ENCODE measurements at places on chromosomes 13 and 19. TPM values are rescaled to one million over a fixed set of nuclear protein-coding genes. Genes with fewer than 3 reads are reported as not detected.

DNA sequence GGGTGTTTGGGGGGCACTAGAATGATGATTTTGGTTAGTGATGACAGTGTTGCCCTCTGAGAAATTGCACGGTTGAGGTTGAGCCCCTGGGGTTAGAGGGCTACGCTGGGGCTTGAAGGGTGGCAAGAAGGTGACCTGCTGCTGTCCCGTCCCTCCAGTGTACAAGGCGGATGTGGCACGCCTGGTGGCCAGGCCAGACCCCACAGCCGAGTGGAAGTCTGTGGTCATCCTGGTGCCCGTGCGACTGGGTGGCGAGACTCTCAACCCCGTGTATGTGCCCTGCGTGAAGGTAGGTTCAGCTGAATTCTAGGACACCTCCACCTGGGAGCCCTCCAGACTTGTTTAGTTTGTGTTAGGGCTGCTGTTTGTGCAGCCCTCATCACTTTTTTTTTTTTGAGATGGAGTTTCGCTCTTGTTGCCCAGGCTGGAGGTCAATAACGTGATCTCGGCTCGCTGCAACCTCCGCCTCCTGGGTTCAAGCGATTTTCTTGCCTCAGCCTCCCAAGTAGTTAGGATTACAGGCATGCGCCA, 5.1 kb downstream of the ATG4D start:
- DNase-seq, result no peak
- peaks cover 43% of the 10 kb centered on the region for H3K36me3 ChIP-seq
- peaks cover 29% of the 10 kb centered on the region for H3K4me1 ChIP-seq
- no peaks in the 10 kb centered on the region for H3K27me3 ChIP-seq
- no peak overlapping the region for H3K27ac ChIP-seq
- no peak overlapping the region for H3K4me3 ChIP-seq

- H3K27ac ChIP-seq, result no peak overlapping the region
- DNase-seq, result no peak
- H3K27me3 ChIP-seq, result no peaks in the 10 kb centered on the region
- H3K4me3 ChIP-seq, result no peak overlapping the region
- no peaks in the 10 kb centered on the region for H3K4me1 ChIP-seq
- H3K36me3 ChIP-seq, result no peaks in the 10 kb centered on the region
Measured at GRCh38 chr13:93922063-93922855, 557.2 kb downstream of the DCT start.

GRCh38 chr13:20197361-20197834, 4.7 kb upstream of the GJB2 start:
- no peaks in the 10 kb centered on the region for H3K36me3 ChIP-seq
- H3K4me1 ChIP-seq, result peaks cover 25% of the 10 kb centered on the region
- peak; percentile 71 for DNase-seq
- peaks cover 49% of the 10 kb centered on the region for H3K27me3 ChIP-seq
- no peak overlapping the region for H3K4me3 ChIP-seq

GRCh38 chr19:18894254-18895037, 1.5 kb downstream of the CERS1 start:
- H3K36me3 ChIP-seq, result peaks cover 5% of the 10 kb centered on the region
- no peak overlapping the region for H3K27ac ChIP-seq
- no peak for DNase-seq

- DNase-seq, result peak; percentile 69
- H3K36me3 ChIP-seq, result no peaks in the 10 kb centered on the region
- peak overlapping the region; percentile 71 for H3K4me3 ChIP-seq
- H3K27me3 ChIP-seq, result no peaks in the 10 kb centered on the region
Measured at GRCh38 chr13:74288361-74288911, 154.2 kb upstream of the KLF12 start.

DNA sequence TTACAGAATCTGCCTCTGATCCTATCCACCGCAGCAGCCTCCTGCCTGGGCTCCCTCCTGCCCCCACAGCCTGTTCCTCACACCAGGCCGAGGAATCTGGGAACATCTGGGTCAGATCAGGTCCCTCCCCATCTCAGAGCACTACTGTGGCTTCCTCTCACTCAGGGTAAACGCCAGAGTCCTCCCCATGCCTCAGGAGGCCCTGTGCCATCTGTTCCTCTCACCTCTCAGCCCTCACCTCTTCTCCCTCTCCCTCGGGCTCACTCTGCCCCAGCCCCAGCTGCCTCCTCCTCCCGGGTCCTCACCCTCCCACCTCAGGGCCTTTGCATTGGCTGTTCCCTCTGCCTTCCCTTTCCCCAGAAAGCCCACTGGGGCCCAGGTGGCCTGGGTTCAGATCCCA, 18.2 kb downstream of the FCGBP start:
- no peak for DNase-seq
- no peak overlapping the region for H3K4me3 ChIP-seq
- peak overlapping the region; percentile 43 for H3K27ac ChIP-seq

DNA sequence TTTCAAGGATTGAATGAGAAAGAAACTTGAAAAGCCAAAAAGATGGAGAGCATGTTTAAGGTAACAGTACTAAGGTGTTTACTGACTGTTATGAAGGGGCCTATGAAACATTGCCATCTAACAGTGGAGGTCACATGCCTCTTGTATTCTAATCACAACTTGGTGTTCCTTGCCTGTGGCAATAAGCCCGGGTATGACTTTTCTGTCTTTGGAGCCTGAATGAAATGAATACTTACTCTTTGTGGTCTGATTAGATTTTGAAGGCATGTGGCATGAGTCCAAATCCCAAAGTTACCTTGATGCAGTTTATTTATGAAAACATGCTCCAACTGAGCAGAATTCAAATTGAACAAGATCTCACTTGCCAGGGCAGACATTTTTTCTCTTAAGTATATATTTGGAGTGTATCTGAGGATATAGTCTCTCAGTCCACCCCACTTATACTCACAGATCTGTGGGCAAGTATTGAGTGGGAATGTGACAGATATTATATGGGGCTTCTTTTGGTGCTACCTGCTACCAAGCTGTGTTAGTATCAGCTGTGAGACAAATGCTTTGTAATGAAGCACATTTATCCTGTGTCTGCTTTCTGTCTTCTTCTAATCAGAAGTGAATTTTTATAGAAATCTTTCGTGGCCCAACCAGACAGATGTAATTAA, 67.5 kb downstream of the B3GLCT start:
- peaks cover 8% of the 10 kb centered on the region for H3K36me3 ChIP-seq
- H3K4me1 ChIP-seq, result no peaks in the 10 kb centered on the region
- no peak for DNase-seq
- no peaks in the 10 kb centered on the region for H3K27me3 ChIP-seq
- no peak overlapping the region for H3K4me3 ChIP-seq
- no peak overlapping the region for H3K27ac ChIP-seq

DNA sequence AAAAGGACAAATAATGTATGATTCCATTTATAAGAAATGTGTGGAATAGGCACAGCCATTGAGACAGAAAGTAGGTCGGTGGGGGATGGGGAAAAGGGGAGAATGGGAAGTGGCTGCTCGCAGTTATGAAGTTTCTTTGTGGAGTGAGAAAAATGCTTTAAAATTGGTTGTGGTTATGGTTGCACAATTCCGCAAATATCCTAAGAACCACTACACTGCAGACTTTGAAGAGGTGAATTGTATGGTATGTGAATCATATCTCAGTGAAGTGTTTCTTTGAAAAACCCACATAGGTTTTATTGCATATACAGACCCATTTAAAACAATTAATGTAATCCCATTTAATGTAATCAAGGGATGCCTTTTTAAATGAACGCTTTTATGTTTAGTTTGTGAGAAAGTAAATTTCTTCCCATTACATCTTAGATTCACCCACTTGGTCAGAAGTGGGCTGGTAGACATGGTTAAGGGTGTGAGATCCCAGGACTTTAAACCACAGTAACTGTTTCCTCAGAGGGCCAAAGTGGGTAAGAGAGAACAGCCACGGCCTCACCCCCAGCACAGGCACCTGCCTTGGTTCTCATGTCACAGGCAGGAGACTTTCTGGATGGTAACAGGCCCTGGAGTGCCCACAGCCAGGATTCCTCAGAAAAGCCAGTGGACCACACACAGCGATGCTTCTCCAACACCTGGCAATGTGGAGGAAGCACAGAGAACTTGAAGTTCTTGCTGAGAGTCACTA, 119.3 kb upstream of the GJB6 start:
- no peak overlapping the region for H3K27ac ChIP-seq
- DNase-seq, result no peak
- no peaks in the 10 kb centered on the region for H3K36me3 ChIP-seq

DNA sequence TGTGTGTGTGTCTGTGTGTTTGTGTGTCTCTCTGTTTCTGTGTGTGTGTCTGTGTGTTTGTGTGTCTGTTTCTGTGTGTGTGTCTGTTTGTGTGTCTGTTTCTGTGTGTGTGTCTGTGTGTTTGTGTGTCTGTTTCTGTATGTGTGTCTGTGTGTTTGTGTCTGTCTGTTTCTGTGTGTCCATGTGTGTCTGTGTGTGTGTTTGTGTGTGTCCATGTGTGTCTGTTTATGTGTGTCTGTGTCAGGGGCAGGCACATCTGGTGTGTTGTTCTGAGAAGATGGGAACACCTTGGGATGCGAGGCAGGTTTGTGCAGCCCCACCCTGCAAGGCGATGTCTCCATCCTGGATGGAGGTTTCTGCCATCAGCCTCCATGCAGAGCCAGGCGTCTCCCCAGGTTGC, 275.8 kb upstream of the SOX1 start:
- H3K27ac ChIP-seq, result no peak overlapping the region
- no peak overlapping the region for H3K4me3 ChIP-seq
- no peaks in the 10 kb centered on the region for H3K27me3 ChIP-seq
- no peaks in the 10 kb centered on the region for H3K4me1 ChIP-seq
- no peaks in the 10 kb centered on the region for H3K36me3 ChIP-seq

DNA sequence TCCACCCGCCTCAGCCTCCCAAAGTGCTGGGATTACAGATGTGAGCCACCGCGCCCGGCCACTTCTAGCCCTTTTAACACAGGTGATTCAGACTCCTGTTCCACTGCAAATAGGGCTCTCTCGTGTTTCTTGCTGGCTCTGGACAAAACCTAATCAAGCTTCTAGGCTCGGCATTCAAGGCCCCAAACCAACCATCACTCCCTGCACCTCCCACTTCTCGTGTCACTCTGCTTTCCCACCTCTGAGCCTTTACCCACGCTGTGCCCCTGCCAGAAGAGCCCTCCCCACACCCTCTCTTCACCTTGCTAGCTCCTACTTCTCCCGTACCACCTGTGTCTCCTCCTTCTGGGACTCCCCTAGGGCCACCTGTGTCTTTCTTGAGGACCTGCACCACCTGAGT, 19.8 kb downstream of the KANK2 start:
- peaks cover 3% of the 10 kb centered on the region for H3K4me1 ChIP-seq
- peaks cover 3% of the 10 kb centered on the region for H3K27me3 ChIP-seq

DNA sequence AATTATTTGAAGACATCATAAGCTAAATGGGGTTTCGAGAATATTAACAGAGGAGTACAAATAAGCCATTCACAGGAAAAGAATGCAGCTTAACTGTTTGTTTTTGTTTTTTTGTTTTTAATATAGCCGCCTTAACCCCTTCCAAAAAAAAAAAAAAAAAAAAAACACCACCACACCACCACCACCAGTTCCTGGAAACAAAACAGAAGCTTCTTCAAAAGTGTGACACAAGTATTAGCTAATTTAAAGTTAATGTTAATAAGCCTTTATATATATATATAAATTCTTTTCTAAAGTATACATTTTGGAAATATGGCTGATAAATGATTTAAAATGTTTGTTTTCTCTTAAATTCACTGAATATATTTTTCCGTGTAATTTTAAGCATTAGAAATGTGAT, 1.4 kb downstream of the RAP2A start:
- peaks cover 32% of the 10 kb centered on the region for H3K4me1 ChIP-seq
- no peaks in the 10 kb centered on the region for H3K27me3 ChIP-seq
- H3K4me3 ChIP-seq, result peak overlapping the region; percentile 94
- peak overlapping the region; percentile 91 for H3K27ac ChIP-seq
- peak; percentile 7 for DNase-seq

DNA sequence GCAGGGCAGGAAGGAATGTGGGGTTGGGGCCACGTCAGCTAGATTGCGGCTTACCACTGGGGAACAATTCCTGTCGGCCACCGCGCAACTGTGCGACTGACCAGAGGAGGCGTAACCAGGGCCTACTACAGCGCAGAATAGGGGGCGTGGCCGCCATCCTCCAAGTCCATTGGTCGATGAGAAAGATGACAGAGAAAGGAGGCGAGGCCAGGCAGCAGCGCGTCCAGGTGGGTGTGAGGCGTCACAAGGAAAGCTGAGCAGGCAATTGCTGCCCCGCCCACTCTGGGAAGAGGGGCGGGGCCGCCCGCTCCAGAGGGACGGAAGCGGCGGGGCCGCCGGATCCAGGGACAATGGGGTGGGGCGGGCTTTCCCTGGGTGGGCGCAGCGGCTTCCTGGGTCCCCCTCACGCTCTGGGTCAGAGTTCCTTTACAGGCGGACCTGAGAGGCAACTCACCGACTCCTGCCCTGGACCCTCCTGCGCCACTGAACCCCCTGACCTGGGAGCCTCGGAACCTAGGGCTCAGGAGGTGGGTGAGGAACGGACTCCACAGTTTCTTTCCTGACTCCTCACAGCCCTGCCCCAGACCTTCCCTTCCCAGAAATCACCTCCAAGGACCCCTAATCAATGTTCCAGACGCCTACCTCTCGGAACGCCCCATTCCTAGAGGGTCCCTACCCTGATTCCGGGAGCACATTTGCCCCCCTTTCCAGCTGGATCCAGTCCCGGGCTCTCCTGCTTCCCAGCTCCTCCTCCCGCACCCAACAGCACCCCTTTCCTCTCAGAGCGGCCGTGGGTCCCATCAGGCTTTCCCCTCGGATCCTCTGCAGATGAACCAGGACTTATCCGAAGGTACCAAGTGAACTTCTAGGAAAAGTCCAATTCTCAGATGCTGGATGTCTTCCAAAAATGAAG, 101.5 kb upstream of the ZNF492 start:
- DNase-seq, result no peak
- H3K27me3 ChIP-seq, result no peaks in the 10 kb centered on the region
- no peak overlapping the region for H3K4me3 ChIP-seq
- H3K27ac ChIP-seq, result no peak overlapping the region
- H3K4me1 ChIP-seq, result no peaks in the 10 kb centered on the region

The MYH14 gene
- not detected for total RNA-seq

The ZNF576 gene
- total RNA-seq, result 15.3 TPM

The CLIP3 gene
- 1.6 TPM for total RNA-seq

The LACC1 gene
- 2.3 TPM for total RNA-seq

The ANKRD24 gene
- 0.50 TPM for total RNA-seq
